ENCODE measurements at places on chromosomes 13 and 19.
A peak's percentile ranks its signal among the peaks of the same experiment; 100 is the strongest.

- no peak for DNase-seq
Measured at GRCh38 chr13:23921451-23921888, 24.2 kb upstream of the C1QTNF9B start.

DNA sequence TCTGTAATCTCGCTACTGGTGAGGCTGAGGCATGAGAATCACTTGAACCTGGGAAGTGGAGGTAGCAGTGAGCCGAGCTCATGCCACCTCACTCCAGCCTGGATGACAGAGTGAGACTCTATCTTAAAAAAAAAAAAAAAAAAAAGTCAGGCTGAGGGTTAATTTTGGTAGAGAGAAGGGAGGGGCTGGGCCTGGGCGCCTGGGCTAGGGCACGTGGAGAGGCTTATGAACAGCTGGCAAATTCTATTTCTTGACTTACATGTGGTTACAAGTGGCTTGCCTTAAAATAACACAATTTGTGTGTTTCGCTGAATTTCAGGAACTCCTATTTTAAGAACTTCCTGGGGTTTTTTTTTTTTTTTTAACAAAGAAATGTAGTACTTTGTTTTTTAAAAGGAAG, 47.6 kb upstream of the MAP3K10 start:
- DNase-seq, result peak; percentile 49

DNA sequence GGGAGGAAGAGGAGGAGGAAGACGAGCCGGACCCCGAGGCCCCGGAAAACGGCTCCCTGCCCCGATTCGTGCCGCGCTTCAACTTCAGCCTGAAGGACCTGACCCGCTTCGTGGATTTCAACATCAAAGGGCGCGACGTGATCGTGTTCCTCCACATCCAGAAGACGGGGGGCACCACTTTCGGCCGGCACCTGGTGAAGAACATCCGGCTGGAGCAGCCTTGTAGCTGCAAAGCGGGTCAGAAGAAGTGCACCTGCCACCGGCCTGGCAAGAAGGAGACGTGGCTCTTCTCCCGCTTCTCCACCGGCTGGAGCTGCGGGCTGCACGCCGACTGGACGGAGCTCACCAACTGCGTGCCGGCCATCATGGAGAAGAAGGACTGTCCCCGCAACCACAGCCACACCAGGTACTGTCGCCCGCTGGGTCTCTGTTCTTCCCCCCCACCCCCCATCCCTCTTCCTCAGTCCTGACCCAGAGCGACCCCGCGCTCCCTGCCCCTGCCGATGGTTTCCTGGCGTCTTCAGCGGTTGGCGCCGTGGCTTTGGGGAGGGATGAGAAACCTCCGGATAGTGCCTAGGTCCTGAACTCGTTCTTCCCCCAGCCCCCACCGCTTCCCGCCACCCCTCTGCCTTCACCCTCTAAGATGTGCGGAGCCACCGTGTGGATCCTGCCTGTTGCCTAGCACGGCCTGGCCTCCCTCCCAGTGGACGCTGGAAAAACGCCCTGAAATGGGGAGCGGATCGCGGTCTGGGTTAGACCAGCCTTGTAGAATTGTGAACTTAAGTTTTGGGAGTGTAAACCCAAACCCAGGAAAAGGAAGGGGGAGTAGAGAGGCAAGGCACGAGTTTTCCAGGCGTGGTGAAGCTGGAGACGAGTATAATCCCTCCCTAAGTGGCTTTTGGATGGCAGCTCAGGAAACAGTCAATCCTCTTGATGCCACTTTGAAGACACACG, 1.5 kb downstream of the HS6ST3 start:
- no peak for DNase-seq

DNA sequence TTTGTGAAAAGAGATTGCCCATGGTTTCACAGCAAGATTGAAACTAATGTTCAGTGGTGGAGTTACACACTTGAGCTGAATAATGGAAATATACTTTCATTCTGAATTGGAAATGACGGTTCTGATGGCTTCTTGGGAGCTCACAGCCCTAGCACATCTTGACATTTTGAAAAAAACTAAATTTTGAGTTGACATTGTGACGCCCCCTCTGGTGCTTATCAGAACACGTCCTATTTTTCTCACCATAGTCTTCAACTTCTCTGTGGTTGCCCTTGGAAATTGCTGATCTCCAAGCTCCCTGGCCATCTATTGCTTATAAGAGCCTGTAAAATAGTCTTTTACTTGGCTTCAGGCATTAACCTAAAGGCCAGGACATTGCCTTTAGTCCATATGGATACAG, 202.1 kb downstream of the OXGR1 start:
- no peak for DNase-seq

GRCh38 chr19:8363803-8364771, at the start of gene ANGPTL4:
ANGPTL4 (plus strand) TSS chr19:8364155; CDS start chr19:8364322, 167 bp downstream.
- DNase-seq, result peak; percentile 80

DNA sequence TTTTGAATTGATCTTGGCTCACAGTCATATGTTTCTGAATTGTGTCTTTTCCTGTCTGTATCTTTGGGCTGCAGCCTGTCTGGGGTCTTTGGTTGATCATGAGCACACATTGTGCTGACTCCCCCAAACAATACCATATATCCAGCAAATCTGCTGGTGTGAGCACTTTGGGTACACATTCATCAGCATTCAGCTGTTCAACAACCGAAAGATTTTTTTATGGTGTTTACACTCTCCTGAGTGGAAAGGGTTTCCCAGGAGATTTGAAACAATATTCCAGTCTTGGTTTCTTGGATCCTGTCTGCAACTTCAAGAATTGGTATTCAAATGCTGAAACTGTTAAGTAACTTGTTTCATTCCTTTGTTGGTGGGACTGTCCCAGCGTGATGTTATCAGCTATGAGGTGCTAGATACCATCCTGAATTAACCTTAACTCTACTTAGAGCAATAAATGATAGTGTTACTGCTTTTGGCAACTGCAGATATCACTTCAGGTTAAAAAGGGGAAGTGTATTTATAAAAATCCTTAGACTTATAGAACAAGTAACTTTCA, 78.4 kb upstream of the DIAPH3 start:
- no peak for DNase-seq

DNA sequence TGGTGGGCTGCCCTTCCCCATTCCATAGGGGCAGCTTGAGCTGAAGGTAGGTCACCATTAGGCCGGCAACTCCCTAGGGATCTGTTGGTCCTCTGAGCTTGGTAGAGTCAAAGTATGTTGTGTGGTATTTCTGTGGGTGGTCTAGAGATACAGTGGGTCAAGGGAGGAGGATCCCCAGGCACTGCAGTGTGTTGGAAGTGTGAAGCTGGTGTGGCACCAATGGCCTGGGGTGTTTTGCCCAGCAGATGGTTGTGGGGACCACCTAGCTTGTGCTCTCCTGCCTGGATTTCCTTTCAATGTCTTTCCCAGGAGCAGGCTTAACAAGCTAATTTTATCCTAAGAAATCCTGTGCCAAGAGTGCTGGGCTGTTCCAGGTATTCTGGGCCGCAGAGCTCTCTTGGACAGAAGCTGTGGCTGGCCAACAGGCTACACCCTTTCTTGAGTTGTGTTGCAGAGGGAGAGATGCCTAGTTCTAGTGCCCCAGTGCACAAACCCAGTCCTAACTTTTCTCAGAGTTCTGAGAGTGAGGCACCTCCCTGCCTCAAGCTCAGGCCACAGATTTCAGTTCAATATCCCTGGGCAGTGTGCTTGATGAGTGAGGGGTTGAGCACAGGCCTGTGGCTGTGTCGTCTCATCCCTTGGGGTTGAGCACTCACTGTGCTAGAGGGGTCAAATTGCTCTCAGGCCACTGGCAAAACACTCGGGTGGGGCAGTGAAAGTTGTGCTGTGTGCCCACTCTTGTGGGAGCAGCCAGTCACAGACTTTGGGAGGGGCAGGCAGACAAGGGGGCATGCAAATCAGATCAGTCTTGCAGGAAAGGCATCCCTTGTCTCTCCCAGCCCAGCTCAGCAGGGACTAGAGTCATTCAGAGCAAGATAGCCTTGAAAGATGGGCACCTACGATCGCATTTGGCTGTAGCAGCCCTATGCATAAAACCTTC, 1806.1 kb upstream of the MIR17HG start:
- DNase-seq, result no peak

DNA sequence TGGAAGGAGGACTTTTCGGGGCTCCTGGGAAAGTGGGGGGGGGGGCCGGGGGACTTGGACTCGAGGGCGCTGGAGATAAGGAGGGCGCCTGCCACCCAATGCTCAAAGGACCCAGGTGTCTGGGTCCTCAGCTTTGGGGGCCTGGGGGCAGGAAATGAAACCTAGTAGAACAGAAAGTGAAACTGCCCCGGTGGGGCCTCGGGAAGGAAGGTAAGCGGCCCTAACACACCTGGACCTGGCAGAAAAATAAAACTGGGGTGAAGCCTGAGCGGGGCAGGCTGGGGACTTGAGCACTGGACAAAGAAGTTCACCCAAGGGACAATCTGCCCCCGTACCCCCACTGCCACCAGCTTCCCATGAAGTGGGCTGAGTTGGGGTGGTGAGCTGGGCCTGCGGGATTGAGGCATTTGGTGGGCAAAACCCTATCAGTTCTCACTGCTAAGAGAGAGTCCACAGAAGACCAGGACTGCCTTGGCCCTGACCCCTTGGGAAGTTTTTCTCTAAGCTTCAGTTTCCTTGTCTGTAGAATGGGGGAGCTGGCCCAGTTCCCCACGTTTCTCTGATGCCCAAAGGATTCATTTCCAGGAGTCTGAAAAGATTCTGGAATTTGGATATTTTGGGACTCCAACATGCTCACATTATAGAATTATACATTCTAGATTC, 2.3 kb downstream of the PRKD2 start:
- DNase-seq, result peak; percentile 65

DNA sequence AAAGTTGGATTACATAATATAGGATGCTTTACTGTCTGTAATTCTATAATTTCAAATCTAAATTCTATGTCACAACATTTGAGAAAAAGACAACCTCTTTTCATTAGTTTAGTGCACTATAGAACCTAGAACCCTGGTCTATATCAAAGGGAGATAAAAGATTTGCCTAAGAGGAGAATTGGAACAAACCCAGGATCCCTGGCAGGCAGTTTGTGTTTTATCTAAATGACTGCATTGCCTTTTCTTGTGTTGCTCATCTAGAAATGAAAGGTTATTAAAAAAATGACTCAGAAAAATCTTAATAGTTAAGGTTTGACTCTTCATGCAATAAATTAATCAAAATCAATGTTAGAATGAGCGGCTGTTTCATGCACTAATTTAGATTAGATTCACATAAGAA, 96.7 kb downstream of the PCDH9 start:
- no peak for DNase-seq

DNA sequence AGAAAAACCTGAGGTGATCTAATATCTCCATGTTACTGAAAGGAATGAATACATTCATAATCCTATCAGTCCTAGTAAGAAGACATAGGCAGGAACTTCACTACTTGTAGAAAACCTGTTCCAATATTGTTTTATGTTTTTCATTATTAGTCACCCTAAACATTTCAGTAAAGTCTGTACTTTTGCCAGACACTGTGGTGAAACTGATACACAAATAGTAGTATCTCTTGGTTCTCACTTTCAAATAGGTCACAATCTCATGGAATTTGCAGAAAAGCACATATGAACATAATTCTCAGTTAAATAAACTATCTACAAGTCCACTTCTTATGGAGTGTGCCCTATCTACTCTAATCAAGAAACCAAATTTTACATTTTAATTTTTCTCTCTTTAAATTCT, 88.3 kb upstream of the PCDH9 start:
- DNase-seq, result no peak

DNA sequence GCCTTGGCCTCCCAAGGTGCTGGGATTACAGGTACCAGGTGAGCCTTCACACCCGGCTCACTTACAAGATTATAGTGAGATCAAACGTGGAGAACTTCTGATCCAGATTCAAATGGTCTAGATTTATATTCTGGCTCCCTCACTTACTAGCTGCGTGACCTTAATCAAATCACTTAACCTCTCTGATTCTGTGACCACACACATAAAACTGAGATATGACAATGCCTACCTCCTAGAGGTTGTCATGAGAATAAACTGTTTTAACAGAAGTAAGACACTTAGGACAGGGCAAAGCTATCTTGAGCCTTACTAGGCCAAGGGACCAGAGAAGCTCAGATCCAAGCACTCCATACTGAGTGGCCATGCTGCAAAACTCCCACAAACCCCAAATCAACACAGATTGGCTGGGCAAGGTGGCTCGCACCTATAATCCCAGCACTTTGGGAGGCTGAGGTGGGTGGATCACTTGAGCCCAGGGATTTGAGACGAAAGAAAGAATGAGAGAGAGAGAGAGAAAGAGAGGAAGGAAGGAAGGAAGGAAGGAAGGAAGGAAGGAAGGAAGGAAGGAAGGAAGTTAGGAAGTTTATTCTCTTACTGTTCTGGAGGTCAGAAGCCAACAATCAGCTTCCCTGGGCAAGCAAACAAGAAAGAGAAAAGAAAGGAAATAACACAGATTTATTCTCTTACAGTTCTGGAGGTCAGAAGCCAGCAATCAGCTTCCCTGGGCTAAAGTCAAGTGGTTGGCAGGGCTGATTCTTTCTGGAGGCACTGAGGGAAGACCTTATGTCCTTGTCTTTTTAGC, 46.1 kb upstream of the MAP3K10 start:
- DNase-seq, result no peak

DNA sequence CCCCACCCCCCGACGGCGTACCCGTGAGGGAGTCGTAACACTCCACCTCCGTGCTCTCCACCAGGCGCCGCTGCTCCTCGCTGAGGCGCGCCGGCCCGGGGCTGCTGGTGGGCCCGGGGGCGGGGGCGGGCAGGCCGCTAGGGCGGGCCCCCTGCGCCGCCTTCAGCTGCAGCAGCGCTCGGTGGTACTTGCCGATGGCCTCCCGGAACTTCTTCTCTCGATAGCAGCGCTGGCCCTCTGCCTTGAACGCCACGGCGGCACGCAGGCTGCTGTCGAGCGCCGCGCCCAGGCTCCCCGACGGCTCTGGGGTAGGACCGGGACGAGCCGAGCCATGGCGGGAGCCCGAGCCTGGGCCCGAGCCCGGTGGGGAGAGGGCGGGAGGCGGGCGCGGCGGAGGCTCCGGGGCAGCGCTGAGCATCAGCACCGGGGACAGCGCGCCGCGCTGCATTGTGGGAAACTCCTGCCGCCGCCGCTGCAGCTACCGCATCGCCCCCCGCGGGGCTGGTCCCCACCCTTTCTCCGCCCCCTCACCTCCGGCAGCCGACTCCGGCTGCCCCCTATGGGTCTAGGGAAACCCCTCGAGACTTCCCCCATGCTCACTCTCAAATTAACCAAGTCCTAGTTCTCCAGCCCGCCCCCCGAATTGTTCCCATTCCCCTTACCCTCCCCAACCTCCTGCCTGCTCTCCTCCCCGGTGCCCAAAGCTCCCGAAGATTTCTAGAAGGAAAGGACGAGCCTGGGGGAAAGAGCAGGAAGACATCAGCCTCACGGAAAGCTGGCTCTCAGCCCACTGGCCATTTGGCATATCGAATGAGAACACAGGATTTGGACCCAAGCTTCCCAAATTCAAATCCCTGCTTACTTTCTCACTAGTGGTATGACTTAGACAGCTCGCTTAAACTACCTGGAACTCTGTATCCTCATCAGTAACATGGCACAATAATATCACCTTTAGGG, at the start of gene TTC9B:
TSS of gene TTC9B (minus strand) at position 451 of the 957 bp plus-strand sequence. CDS start at position 448, 3 bp downstream.
- peak; percentile 69 for DNase-seq

GRCh38 chr13:87669379-87669978, 1.7 kb upstream of the SLITRK5 start:
- no peak for DNase-seq

DNA sequence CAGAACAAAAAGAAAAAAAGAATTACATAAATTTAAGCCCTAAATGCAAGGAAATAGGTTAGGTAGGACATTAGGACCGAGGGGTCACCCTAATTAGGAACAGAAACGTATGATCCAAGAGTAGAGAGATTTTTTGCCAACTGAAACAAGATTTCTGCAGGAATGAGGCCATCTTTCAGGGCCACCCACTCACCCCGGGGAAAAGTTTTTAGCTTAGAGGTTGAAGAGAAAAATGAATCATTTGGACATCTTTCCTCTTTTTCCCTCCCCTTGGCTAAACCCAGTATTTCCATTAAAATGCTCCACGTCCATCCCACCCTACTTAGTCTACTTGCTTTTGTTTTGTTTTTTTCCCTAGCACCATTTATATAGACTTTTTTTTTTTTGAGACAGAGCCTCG, 10.6 kb upstream of the PNMA8A start:
- DNase-seq, result no peak
